Activated T-helper 17 cell treated with anti-CD3 and anti-CD28 coated beads, Interleukin-2, amount 50 U/mL, for 72 hours (primary cell): ENCODE measurements at places on chromosomes 2 and 18. TPM values are rescaled to one million over a fixed set of nuclear protein-coding genes. Genes with fewer than 3 reads are reported as not detected.

- no peak for ATAC-seq
Measured at GRCh38 chr2:156346731-156347130, 14.2 kb upstream of the NR4A2 start.

DNA sequence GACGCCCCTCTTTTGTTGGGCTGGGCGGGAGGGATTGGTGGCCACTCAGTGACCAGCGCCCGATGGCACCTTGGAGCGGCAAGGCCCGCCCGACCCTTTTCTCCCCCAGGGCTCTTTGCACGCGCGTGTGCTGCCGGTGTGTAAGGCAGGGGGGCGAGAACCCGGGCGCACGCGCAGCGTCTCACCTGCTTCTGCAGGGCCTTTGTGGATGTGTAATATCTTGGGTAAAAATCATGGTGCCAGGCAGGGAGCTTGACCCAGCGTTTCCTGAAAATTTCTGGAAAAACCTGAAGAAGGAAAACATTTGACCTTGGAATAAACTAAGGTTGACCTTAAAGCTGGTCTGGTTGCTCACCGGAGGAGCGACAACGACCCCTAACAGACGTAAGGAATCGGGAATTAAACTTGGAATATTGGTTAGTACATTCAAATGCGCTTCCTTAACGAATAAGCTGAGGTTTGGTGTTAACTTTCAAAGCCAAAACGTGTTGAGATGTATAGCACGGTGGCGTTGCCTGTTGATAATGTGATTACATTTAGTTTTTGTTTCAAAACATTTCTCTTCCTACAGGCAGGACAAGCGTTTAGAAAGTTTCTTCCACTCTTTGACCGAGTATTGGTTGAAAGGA lies 438 bp downstream of the HSPE1 start:
- peak; percentile 2 for ATAC-seq

DNA sequence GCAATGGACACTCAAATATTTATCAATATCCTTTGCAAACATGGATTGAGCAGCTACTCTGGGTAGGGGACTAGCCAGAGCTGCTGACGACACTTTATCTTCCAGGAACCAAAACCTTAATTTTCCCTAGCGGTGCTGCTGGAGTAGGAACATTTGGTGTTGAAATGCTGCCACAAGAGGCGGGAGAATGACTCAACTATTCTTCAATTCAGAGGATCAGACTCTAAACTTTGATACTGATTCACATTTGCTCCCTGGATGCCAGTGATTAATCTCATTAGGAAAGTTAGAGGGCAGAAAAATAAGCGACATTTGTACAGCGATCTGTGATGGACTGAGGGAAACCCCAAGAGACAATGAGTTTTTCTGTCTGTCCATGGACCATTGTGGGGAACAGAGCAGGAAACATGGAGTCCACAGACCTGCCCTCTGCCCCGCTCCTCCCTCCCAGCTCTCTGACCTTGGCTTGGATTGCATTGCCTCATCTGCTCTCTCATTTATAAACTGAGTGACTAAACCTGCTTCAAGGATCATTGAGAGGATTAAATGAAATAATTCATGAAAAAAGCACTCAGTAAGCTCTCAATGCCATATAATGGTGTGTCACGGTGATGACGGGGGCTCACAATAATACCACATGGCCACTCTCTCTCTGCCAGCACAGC lies 12.6 kb upstream of the EPB41L3 start:
- no peak for ATAC-seq

GRCh38 chr2:230872151-230872967 lies 7.6 kb downstream of the ITM2C start:
- no peak for ATAC-seq

GRCh38 chr2:148739454-148740105 lies 95.0 kb downstream of the EPC2 start:
- no peak for ATAC-seq

DNA sequence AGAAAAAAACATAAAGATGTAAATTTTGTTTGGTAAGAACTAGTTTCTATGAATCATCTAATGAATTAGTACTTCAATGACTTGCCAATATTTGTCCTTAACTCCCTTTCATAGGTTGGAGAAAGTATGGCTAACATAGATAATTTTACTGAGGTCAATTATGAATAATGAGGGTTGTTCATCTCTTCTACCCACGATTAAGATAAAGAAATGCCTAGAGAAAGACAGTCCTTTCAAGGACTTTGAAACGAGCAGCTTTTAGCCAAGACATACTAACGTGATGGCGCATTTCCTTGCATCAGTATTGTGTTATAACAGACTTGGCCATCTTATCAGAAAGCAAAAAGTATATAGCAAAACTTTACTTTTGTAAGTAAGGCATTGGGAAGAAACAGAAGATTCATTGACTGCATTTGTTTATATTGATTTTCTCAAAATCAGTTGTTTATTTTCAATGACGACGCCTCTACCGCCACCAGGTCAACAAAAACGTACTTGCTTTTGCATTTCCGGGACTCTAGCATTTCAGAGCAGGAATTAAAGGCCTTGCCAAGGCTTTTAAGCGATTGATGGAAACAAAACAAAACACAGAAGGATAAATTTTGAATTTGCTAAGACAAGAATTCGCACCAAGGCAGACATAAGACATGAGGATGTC lies 961 bp downstream of the RBM43 start:
- no peak for ATAC-seq

- ATAC-seq = no peak
Measured at GRCh38 chr18:59582395-59582794, 114.8 kb downstream of the CCBE1 start.

- no peak for ATAC-seq
Measured at GRCh38 chr18:36066001-36066400, 1.4 kb downstream of the RPRD1A start.

CD8B2 gene
- not detected for total RNA-seq

DNA sequence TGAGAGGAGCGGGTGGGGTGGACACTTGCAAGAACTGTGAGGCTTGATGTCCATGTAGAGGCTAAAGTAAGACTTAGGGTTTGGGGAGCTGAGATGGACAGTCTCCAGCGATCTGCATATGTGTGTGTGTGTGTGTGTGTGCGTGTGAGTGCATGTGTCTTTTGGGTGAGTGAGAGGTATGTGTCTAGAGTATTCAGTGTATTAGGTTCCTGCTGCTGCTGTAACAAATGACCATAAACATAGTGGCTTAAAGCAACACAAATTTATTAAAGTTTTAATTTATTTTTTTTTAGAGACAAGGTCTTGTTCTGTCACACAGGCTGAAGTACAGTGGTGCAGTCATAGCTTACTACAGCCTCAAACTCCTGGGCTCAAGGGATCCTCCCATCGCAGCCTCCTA lies 155.4 kb upstream of the SPRED2 start:
- no peak for ATAC-seq

DNA sequence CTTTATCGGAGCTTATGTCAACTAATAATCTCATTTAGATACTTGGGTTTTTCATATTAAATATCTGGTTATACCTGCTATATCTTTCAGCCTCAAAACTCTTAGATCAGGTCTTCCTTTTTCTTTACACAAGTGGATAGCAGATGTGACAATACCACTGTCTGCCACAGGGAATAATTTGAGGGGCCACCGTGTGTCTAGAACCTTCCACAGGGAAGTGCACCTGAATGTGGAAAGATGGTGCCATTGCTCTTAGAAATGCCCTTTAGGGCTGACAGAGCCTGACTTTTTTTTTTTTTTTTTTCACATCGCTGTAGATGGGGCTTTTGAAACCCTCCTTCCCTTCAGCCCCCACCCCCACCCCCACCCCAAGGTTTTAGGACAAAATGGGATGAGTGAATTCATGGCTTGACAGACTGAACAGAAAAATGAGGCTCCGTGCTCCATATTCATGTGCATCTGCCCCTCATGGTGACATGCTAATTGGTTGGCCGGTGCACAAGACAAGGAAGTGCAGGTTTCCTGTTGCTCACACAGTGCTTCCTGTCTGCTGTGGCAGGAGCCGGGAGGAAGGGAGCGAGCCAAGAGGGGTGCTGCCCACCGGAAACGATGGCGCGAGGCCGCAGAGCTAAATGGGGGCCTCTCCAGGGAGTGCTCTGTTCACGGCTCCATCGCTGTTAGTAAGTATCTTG lies 246.0 kb downstream of the LDLRAD4 start:
- peak; percentile 96 for ATAC-seq

- no peak for ATAC-seq
Measured at GRCh38 chr2:122210898-122211856, 455.7 kb downstream of the TSN start.

PSD4 gene
- total RNA-seq = 503 TPM

KCNS3 gene
- total RNA-seq = not detected
